Ovary (tissue), 10 donors: ENCODE measurements at places on chromosomes 3 and 15.

DNA sequence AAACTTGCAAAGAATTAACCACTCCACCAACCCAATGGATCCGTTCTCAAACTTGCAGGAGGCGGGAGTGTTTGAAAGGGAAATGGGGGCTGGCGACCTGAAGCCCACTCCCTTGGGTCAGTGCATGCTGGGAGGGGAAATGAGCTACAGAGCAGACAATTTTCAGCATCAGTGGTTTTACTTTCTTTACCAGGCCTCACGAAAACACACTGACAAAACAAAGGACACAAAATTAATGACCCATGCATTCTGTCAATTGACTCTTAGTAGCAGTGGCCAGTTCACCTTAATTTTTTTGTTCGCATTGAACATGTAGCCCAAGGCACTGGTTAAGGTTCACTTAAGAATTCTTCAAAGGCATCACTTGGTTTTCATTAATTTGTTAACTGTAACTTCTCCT, 413.5 kb downstream of the MECOM start:
- no peak overlapping the region for H3K27ac ChIP-seq
- no peaks in the 10 kb centered on the region for H3K36me3 ChIP-seq
- no peaks in the 10 kb centered on the region for H3K4me1 ChIP-seq
- DNase-seq: no peak
- no peak overlapping the region for H3K4me3 ChIP-seq
- no peaks in the 10 kb centered on the region for H3K27me3 ChIP-seq

- no peaks in the 10 kb centered on the region for H3K4me1 ChIP-seq
- H3K27ac ChIP-seq: no peak overlapping the region
- no peak overlapping the region for H3K4me3 ChIP-seq
- no peaks in the 10 kb centered on the region for H3K36me3 ChIP-seq
- H3K27me3 ChIP-seq: no peaks in the 10 kb centered on the region
Observed at GRCh38 chr3:172470588-172470987, 22.3 kb upstream of the GHSR start.

DNA sequence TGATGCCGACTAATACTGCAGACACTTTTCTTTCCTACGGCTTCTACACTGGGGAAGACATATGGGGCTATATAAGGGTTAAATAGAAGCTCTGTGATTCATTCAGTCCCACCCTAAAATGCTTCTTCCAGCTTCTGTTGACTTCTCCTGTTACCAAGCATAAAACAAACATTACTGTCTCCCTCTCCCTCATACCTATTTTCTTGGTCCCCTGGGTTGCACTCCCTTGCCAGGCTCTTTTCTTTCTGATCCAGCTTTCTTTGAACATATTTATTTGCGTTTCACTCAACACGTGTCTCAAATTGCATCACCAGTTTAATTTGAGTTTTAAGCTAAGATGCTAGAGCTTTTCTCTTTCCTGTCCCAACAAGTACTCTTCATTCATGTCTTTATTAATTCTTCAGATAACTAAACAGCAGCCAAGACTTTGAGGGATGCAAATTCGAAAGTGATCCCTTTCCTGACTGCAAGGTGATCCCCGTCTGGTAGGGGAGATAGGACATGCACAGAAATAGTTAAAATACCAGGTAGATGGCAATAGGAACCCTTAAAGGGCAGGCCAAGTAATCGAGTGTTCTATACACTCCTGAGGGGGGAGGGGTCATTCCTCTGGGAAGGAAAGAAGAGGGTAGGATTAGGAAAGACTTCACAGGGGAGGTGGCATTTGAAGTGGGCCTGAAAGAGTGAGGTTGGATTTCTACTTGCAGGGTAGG, 198.6 kb upstream of the BCL6 start:
- no peak for DNase-seq
- H3K27ac ChIP-seq: no peak overlapping the region
- H3K36me3 ChIP-seq: no peaks in the 10 kb centered on the region
- no peak overlapping the region for H3K4me3 ChIP-seq
- no peaks in the 10 kb centered on the region for H3K4me1 ChIP-seq
- no peaks in the 10 kb centered on the region for H3K27me3 ChIP-seq

DNA sequence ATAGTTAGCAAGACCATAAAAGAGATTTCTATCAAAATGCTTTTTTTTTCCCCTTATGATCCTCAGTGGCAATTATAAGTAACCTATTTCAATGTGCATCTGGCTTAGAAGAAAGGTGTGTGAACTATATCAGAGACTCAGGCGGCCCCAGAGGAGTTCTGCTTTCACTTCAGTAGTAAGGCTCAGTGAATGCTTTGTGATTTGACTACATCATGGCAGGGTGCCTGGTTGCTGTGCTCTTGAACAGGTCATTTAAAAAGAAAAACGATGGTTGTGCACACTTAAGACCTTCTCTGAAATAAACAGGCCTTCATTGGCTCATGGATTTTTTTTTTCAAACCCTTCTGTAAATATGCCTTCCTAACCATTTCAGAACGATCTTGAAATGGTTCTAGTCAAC, 400.4 kb upstream of the RARB start:
- no peak overlapping the region for H3K4me3 ChIP-seq
- no peak for DNase-seq

GRCh38 chr3:32120471-32120870, 14.1 kb downstream of the GPD1L start:
- no peak for DNase-seq
- no peak overlapping the region for H3K4me3 ChIP-seq
- no peak overlapping the region for H3K27ac ChIP-seq
- H3K27me3 ChIP-seq: no peaks in the 10 kb centered on the region

DNA sequence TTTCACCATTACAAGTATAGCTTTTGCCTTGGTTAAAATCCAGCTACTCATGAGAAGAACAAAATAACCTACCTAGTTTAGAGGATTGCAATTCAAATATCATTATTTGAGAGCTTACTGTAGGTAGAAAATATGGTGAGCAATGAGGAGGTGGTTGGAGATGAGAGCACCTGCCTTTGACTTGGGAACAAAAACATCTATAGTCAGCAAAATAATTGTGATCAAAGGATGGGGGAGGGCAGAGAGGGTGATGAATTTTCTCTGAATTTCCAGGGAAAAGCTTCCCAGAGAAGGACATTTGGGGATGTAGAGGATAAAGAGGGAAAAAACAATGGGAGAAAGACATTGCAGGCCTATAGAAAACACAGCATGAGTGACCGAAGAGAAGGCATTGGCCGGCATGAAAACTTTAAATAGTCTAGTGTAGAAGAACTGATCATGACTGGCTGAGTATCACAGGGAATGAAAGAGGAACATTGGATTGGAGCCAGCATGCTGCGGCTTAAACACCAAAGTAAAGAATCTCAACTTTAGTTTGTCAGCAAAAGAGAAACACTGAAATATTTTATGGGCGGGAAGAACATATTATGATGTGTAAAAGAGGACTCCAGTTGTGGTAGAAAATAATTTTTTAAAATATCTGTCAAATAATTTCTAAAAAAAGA, 581.3 kb downstream of the UNC13C start:
- no peak overlapping the region for H3K27ac ChIP-seq
- no peak overlapping the region for H3K4me3 ChIP-seq
- H3K4me1 ChIP-seq: no peaks in the 10 kb centered on the region
- DNase-seq: no peak
- H3K36me3 ChIP-seq: no peaks in the 10 kb centered on the region
